ENCODE measurements at places on chromosomes 11 and 22.

GRCh38 chr11:821512-822371, 3.0 kb downstream of the PNPLA2 start:
- no peak for DNase-seq

DNA sequence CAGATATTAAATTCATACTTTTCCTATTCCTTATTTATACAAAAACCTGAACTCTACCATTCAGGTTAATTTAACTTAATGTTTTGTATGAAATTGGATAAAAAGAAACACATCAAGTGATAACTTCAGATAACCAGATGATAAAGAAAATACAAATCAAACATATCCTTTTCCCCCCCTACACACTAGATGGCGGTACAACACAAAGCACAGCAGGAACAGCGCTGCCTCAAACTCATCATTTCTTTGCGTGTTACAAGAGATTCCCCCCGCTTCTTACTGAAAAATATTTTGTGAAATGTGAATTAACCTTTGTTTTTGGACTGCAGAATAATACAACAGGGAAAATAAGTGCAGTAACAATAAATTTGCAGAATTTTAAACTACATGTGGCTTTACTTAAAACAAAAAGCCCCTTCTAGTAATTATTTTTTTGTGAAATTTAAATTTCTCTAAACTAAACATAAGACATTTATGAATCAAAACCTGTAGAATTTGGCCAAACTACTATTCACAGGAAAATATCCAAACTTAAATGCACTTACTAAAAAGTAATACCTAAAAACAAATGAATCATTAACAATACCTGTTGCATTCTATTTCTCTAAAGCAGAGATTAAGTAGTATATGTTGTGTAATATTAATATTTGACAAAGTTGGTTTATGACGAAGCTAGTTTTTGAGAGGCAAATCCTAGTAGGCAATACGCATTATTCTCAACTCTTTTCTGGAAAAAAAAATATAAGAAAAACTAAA, 74.4 kb downstream of the ARHGAP32 start:
- peak; percentile 1 for DNase-seq

DNA sequence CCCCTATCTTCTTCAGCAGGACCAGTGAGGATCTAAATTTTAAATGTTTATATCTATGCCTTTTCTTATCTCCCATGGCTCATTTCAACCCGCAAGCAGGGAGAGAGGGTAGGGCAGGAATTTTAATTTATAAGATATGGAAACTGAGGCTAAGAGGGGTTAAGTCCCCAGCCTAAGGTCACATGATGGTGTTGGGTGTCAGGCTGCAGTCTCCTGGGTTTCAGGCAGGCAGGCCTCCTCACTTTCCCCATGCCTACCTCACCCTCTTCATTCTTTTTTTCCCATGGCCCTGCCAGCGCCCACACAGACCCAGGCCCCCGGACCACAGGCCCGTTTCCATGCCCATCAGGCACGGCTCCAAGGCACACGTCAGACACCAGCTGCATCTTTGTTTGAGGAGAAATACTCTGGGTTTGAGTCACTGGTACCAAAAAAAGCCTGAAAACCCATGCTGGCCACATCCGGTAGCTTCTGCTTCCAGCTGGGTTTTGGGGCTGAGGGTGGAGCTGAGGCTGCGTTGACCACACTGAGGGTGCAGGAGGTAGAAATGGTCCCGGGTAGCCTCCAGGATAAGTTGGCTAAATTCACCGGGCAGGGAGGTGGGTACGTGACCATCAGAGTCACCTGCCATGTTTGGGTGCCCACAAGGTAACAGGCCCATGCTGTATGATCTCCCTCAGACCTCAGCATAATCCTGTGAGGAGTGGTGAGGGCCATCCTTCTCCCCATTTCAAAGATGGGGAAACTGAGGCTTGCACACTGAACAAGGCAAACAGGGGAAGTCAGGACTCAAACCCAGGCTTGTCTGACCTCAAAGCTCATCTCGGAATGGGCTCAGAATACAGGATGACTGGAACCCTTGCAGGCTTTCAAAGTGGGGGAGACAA, 7.5 kb downstream of the CRYBB1 start:
- peak; percentile 4 for DNase-seq

GRCh38 chr11:117677729-117678310, 119.2 kb downstream of the DSCAML1 start:
- DNase-seq: no peak

- DNase-seq: no peak
Observed at GRCh38 chr11:38562562-38562961, 1964.5 kb upstream of the RAG2 start.

DNA sequence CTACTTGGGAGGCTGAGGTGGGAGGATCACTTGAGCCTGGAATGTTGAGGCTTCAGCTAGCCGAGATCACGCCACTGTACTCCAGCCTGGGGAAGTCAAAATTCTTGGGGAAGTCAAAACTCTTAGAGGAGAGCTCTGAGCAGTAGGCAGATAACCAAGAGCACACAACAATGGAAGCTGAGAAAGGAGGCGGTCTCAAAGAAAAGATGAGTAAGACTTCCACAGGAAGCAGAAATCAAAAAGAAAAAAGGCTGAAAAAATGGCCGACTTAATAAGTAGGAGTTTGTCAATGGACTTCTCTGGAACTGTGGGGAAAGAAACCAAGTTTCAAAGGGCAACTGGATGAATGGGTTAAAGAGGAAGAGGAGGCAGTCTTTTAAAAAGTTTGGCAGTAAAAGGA, 32.1 kb downstream of the RAB30 start:
- DNase-seq: no peak

DNA sequence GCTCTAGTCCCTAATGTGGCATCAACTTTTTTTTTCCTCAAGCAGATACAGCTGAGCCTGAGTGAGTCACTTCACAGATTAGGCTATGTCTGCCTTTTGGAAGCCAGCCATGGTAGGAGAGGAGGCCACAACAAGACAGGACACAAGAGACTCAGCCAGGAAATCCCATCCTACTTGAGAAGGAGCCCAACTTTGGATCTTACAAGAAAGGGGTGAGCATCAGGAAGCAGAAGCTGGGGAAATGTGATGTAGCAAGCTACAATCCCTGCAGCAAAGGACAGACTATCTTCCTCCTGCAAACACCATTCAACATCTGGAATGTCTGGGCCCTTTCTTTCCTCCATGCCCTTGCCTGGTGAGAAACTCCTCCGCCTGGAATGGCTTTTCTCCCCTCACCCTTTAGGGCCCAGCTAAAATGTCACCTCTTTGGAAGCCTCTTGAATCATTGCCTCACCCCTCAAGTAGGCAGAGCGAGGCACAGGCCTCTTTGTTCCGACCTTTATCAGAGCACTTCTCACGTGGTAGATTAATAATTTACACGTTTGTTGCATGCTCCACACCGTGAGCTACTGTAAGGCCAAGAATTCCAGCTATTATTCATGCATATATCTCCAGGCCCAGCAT, 156.4 kb upstream of the PITPNB start:
- DNase-seq: no peak
